ENCODE measurements at places on chromosomes 12 and 14. TPM values are rescaled to one million over a fixed set of nuclear protein-coding genes. Genes with fewer than 3 reads are reported as not detected.

TTLL5 gene
- total RNA-seq, result 27.3 TPM

LRRC43 gene
- total RNA-seq, result not detected

- peaks cover 5% of the 10 kb centered on the region for H3K36me3 ChIP-seq
- peak overlapping the region; percentile 87 for H3K4me3 ChIP-seq
- H3K27me3 ChIP-seq, result no peaks in the 10 kb centered on the region
- peaks cover 40% of the 10 kb centered on the region for H3K4me1 ChIP-seq
Observed at GRCh38 chr14:77098529-77099353, 683 bp downstream of the CIPC start.

LRIG3 gene
- 0.09 TPM for total RNA-seq

GRCh38 chr12:33432992-33433391, 6.6 kb downstream of the SYT10 start:
- no peak overlapping the region for H3K4me3 ChIP-seq
- no peak for DNase-seq
- no peaks in the 10 kb centered on the region for H3K4me1 ChIP-seq
- H3K27ac ChIP-seq, result no peak overlapping the region
- H3K27me3 ChIP-seq, result peaks cover 13% of the 10 kb centered on the region

LEMD3 gene
- total RNA-seq, result 15.9 TPM

- H3K4me1 ChIP-seq, result no peaks in the 10 kb centered on the region
- no peaks in the 10 kb centered on the region for H3K36me3 ChIP-seq
- DNase-seq, result no peak
- H3K27ac ChIP-seq, result no peak overlapping the region
- H3K4me3 ChIP-seq, result no peak overlapping the region
Observed at GRCh38 chr12:70178038-70178437, 65.2 kb upstream of the CNOT2 start.

GRCh38 chr14:19911114-19911513, 9.3 kb upstream of the OR4K5 start:
- no peak overlapping the region for H3K27ac ChIP-seq
- no peaks in the 10 kb centered on the region for H3K4me1 ChIP-seq
- no peaks in the 10 kb centered on the region for H3K27me3 ChIP-seq
- DNase-seq, result no peak

DNA sequence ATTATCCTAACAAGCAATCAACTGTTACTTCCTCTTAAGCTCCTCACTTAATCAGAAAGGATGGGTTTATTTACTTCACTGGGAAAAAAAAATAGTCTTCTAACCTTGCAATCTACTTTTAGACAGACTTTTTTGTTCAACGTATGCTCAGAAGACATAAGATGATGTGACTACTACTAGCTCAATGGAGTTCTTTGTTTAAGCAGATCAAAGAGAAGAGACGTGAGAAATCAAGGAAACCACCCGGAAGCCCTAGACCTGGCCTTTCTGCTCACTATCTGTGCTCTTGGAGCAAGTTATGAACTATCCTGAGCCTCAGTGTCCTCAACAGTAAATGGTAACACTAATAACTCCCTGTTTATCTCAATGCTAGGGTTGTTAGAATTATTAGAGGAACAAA, 78.5 kb downstream of the ARMH4 start:
- no peaks in the 10 kb centered on the region for H3K36me3 ChIP-seq
- H3K27me3 ChIP-seq, result peaks cover 10% of the 10 kb centered on the region
- H3K4me3 ChIP-seq, result no peak overlapping the region
- no peak for DNase-seq
- no peaks in the 10 kb centered on the region for H3K4me1 ChIP-seq
- H3K27ac ChIP-seq, result no peak overlapping the region

GRCh38 chr12:107955966-107956643, 173.0 kb upstream of the WSCD2 start:
- no peak overlapping the region for H3K4me3 ChIP-seq
- peaks cover 15% of the 10 kb centered on the region for H3K27me3 ChIP-seq
- no peak for DNase-seq
- H3K36me3 ChIP-seq, result no peaks in the 10 kb centered on the region
- no peaks in the 10 kb centered on the region for H3K4me1 ChIP-seq

USP44 gene
- 5.3 TPM for total RNA-seq

DNA sequence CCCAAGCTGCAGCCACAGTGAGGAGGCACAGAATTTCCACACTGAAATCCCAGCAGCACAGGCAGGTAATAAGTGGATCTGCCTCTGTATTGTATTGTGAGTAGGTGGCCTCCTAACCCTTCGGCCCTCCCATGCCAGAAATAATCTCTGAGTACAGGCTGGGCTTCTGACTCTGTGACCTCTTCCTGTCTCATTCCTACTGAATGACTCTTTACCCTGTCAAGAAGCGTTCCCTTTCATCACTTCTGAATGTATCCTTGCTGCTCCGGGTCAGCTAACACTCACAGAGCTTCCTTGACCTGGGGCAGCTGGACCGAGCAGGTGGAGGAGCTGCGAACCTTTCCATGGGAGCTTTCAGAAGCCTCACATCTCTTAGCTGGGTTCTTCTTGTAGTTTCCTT, 119.6 kb downstream of the SLC8A3 start:
- H3K27ac ChIP-seq, result no peak overlapping the region
- no peaks in the 10 kb centered on the region for H3K4me1 ChIP-seq
- H3K4me3 ChIP-seq, result no peak overlapping the region
- H3K27me3 ChIP-seq, result peaks cover 7% of the 10 kb centered on the region

GRCh38 chr12:49716553-49716952, 9.3 kb upstream of the FMNL3 start:
- H3K36me3 ChIP-seq, result no peaks in the 10 kb centered on the region
- peaks cover 11% of the 10 kb centered on the region for H3K27me3 ChIP-seq
- no peaks in the 10 kb centered on the region for H3K4me1 ChIP-seq
- H3K4me3 ChIP-seq, result no peak overlapping the region
- no peak overlapping the region for H3K27ac ChIP-seq

KLRC2 gene
- total RNA-seq, result not detected

DNA sequence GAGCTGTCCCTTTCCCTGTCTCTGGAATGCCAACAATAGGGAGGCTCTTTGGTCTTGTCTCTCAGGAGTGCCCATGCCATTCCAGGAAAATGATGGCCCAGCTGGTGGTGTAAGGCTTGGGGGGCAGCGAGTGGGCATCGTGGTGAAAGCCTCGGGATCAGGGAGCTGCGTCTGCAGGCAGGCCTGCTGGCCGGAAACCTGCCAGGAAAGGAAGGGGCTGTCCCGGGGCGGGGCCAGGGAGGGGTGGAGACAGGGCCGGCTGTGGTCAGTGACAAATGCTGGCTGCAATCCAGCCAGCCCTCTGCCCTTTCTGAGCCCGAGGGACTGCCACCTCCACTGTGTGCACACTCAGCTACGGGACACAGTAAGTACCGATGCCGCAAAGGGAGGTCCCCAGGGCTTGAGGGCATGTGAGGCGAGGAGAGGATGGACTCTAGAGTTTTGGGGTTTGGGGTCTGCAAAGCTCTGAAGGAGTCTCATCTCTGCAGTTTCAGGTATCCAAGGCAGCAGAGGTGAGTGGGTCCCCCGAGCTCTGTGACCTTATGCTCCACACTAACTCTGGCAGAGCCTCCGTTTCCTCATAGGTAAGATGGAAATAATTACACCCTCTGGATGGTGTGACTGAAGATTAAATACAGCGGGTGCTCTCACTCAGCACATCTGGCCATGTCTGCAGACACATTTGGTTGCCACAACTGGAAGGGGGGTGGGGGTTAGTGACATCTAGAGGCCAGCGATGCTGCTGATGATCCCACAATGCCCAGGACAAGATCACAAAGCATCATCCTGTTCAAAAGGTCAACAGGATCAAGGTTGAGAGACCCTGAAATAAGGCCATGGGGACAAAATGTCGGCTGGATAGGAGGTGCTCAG, at the start of gene SERPINA5:
Gene SERPINA5 (plus strand): TSS at position 300 of the 873 bp plus-strand sequence. CDS start 5,937 bp downstream, outside the sequence.
- no peaks in the 10 kb centered on the region for H3K4me1 ChIP-seq
- H3K27me3 ChIP-seq, result peaks cover 12% of the 10 kb centered on the region
- no peak within 1 kb of the TSS for H3K27ac ChIP-seq
- no peak for DNase-seq

TAMALIN gene
- total RNA-seq, result 11.5 TPM

- peak overlapping the region; percentile 50 for H3K4me3 ChIP-seq
- no peaks in the 10 kb centered on the region for H3K27me3 ChIP-seq
- H3K4me1 ChIP-seq, result peaks cover 89% of the 10 kb centered on the region
Observed at GRCh38 chr14:106013879-106014376, 487.5 kb downstream of the TMEM121 start.

- no peak overlapping the region for H3K4me3 ChIP-seq
- no peaks in the 10 kb centered on the region for H3K27me3 ChIP-seq
- H3K36me3 ChIP-seq, result no peaks in the 10 kb centered on the region
- no peaks in the 10 kb centered on the region for H3K4me1 ChIP-seq
- DNase-seq, result no peak
Observed at GRCh38 chr12:116402163-116402939, 124.9 kb upstream of the MED13L start.

SLC4A8 gene
- total RNA-seq, result 1.7 TPM

WASHC4 gene
- 29.6 TPM for total RNA-seq

All from activated CD4-positive, alpha-beta T cell treated with anti-CD3 and anti-CD28 coated beads for 36 hours (primary cell).